ENCODE measurements at places on chromosomes 16 and 17.
A peak's percentile ranks its signal among the peaks of the same experiment; 100 is the strongest.

DNA sequence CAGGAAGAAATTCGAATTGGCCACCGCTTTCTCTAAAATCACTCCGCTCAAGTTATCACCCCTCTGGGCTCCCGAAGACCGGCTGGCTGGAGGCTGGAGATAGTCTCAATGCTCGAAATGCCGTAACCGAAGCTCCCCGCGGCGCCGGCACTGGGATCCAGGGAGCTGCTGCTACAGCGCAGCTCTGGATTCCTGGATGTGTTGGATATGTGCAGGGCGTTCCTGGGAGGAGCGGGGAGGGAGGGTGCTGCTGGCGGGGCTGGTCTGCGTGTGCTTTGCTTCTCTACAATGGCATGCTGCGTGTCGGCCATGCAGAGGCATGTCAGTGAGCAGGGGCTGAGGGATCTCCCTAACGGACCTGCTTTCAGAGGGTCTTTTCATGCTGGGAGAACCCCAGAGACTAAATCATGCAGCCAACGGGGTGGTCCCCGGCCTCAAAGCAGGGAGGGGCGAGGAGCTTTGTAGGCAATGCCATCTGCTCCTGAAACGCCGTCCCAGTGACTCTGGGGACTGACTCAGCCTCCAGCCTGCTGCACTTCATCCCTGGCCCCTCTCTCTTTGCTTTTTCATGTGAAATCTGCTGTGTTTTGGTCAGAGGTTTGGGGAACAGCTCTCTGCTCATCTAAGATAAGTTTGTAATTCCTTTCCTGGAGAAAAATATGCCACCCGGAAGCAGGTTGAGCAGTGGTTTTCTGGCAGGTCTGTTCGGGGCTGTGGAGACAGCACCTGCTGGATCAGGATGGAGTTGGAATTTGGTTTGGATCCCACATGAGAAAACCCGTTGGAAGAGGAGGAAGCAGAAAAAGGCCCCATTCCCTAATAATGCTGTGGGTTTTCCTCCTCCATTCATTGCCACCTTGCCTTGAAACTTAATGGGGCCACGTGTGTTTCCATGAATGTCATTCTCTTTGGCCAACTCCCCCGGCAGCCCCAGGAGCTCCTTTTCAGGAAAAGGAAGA, 311.4 kb downstream of the SEC14L1 start:
- DNase-seq = peak; percentile 60

- DNase-seq = no peak
Measured at GRCh38 chr16:82814059-82814458, 187.3 kb downstream of the CDH13 start.

DNA sequence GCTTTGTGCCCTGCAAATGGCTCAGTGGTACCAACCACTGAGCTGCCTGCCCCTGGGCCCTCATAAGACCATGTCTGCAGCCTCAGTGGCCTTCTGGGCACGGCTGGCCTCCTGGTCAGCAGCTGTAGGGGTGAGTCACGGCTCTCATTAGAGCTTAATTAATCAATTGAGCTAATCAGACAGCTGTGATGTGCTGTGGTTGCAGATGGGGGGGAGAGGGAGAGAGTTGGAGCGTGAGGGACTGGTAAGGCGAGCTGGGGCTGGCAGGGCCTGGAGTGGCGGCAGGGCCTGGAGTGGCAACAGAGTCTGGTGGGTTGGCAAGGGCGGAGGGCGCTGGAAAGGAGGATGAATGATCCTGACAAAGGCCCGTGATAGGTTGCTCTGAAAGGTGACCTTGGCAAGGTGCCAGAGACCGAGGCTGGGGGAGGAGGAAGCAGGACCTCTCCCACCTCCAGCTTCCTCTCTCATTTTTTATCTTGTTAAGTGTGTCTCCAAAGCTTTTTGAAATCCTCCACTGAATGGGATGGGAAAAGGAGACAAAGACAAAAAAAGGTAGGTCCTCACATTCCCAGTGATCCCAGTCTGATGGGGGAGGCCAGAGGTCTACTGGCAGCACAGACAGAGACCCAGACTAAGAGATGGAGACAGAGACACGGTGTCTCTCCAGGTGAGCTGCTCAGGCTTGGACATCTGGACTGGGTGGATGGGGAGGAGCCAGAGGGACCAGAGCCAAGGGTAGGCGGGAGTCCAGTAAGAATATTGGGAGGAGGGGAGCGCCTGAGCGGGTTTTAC, 41.6 kb downstream of the DCAKD start:
- DNase-seq = no peak

GRCh38 chr17:49121696-49122292, 10.8 kb upstream of the B4GALNT2 start:
- DNase-seq = no peak

- no peak for DNase-seq
Measured at GRCh38 chr16:89168381-89169189, 3.0 kb upstream of the CDH15 start.

DNA sequence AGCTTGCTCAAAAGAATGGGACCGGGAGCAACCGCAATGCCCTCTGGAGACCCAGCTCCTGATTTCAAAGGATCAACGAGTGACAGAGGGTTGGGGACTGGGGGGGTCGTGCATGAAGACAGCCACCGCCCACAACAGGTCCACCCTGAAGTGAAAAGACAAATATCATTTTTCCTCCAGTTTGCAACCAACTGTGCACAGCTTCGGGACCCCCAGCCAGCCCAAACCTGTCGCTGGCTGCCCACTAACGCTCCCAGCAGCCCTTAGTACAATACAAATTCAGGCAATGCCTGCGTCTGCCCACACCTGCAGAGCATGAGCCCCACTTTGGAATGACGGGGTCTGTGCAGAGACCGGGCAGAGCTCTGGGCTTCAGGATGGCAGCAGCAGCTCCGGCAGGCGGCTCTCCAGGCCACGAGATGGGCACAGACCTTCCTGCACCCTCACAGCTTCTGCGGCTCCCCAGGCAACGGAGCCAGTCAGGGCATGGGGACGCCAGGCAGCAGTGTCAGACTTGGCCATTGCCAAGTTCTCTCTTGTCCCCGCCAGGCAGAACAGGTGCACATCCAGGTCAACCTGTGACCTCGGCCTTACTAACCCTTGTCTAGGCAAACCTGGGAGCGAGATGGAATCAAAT, 60.1 kb downstream of the TBC1D16 start:
- DNase-seq = no peak

- no peak for DNase-seq
Measured at GRCh38 chr16:49778202-49778930, 77.5 kb downstream of the ZNF423 start.

GRCh38 chr17:60094754-60095153, 16.0 kb upstream of the HEATR6 start:
- no peak for DNase-seq

GRCh38 chr16:28267356-28267755, 25.0 kb upstream of the SBK1 start:
- no peak for DNase-seq

GRCh38 chr17:56786989-56787482, 46.7 kb downstream of the C17orf67 start:
- no peak for DNase-seq

DNA sequence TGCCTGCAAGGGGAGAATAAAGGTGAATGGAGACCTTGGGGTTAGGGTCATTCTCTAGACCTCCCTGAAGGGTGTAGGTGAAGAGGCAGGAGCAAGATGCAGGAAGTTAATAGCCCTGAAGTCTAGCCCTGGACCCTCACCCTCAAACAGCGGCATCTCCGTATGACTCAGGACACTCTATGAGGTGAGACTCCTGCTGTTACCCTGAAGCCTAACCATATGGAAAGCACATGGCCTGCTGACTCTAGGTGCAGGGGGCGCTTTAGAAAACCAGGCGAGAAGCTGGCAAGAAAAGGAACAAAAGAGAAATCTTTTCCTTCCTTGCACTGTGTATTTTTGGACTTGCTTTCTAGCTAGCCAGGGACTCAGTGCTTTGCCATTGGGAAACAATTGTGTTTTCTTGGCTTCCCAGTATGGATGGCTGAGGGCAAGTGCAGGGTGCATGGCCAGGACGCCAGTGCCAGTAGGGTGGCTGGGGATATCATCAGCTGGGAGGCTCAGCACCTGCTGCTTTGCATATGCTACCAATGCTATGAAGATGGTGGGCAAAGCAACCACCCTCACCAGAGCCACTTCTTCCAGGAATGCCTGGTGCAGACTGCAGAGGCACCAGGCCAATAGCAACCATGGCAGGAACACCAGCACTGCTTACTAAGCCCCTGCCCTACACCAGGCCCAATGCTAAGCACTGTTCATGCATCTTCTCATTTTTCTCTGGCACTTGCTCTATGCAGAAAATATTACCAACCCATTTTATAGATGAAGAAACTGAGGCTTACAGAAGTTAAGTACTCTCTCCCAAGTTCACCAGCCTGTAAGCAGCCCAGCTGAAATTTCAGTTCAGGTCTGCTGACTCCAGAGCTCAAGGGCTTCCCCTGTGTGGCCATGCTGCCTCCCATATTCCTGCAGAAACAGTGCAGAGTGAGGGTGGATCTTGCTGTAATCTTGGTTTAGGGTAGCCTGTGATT, 425.1 kb downstream of the SLC39A11 start:
- DNase-seq = no peak

- no peak for DNase-seq
Measured at GRCh38 chr16:75217389-75217851, 1.4 kb upstream of the CTRB1 start.

- DNase-seq = no peak
Measured at GRCh38 chr17:545156-545555, 169.5 kb downstream of the VPS53 start.

GRCh38 chr16:52549011-52549692, 2.2 kb upstream of the TOX3 start:
- no peak for DNase-seq

DNA sequence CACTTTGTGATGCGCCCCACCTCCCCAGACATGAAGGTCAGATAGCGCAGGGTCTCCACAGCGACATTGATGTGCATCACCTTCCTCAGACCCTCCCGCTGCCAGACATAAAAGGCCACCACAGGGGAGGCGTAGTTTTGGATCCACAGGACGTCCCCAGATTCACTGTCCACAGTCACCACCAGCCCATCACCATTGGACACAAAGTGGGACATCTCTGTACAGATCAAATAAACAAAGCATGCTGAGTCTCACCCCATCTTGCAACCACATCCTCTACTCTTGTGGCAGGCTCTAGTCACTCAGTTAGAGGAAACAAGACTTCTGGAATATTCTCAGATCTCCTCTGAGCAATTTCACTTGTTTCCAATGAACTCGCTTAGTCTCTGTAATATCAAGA, 46.3 kb upstream of the ICAM2 start:
- no peak for DNase-seq

All from anterior cingulate cortex (tissue), 58 donors.